ENCODE measurements at places on chromosomes 7 and 10. TPM values are rescaled to one million over a fixed set of nuclear protein-coding genes. Genes with fewer than 3 reads are reported as not detected.
A peak's percentile ranks its signal among the peaks of the same experiment; 100 is the strongest.

GRCh38 chr10:3537518-3537917 is 247.5 kb downstream of the KLF6 start:
- no peak for DNase-seq

- DNase-seq = no peak
These were observed 49.4 kb downstream of the BUB3 start for GRCh38 chr10:123203393-123204126.

GRCh38 chr7:25256333-25256819 is 28.1 kb upstream of the NPVF start:
- peak; percentile 62 for DNase-seq

ERVW-1 gene
- total RNA-seq = not detected

UPK3B gene
- total RNA-seq = 2.1 TPM

TDRD1 gene
- 0.45 TPM for total RNA-seq

CLRN3 gene
- total RNA-seq = 0.27 TPM
